ENCODE measurements at places on chromosomes 1 and 21. TPM values are rescaled to one million over a fixed set of nuclear protein-coding genes. Genes with fewer than 3 reads are reported as not detected.
A peak's percentile ranks its signal among the peaks of the same experiment; 100 is the strongest.

Gene HSD11B1
- not detected for total RNA-seq

Gene FLG
- not detected for total RNA-seq

Gene SPRR5
- not detected for total RNA-seq

Gene GSTM5
- not detected for total RNA-seq

Gene TEX38
- not detected for total RNA-seq

Gene SPAG17
- 5.7 TPM for total RNA-seq

- no peak for DNase-seq
Observed at GRCh38 chr1:115744646-115745275, 23.8 kb downstream of the CASQ2 start.

- DNase-seq: no peak
Observed at GRCh38 chr1:209400351-209401220, 182.9 kb upstream of the CAMK1G start.

GRCh38 chr1:239840790-239841189, 250.9 kb upstream of the FMN2 start:
- no peak for DNase-seq

DNA sequence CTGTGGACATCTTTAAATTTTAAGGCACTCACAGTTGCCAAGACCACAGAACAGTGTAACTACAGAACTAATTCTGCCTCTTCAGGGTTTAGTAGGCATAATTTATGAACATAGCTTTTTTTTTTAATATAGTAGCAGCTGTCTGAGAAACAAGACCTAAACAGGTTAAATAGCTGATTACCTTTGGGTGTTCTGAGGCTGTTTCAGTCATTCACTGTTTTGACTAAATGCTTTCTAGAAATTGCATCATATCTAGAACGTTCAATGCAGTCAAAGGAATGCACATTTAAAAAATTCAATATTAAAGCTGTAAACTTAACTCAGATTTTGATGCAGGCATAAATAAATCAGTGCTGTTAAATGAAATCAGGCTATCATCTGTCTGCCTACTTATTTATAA, 101.6 kb downstream of the BRINP3 start:
- no peak for DNase-seq

GRCh38 chr1:109787845-109788601, 24.3 kb upstream of the EPS8L3 start:
- peak; percentile 43 for DNase-seq

- peak; percentile 57 for DNase-seq
Observed at GRCh38 chr1:229121845-229122436, 149.0 kb upstream of the RAB4A start.

- DNase-seq: peak; percentile 77
Observed at GRCh38 chr1:151934048-151934493, 24.8 kb upstream of the THEM4 start.

GRCh38 chr21:41070284-41070683, 97.7 kb upstream of the BACE2 start:
- DNase-seq: no peak

DNA sequence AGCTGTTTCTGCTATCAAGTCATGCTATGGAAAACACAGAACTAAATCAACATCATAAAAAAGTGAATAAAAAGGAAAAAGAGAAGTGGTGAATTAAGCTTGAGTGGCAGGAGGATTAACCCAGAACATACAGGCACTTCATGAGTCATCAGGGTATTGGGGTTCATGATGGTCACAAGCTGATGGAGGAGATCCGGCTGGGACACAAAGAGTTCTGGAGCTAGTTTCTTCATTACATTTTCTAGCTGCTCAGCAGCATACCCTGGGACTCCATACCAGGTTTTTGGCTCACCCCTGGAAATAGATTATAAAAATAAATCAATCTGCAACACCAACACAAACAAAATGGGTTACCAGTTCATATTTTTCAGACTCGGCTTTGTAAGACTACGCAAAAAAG, 42.5 kb upstream of the SYT2 start:
- no peak for DNase-seq

GRCh38 chr1:216237927-216238542, 185.2 kb downstream of the USH2A start:
- no peak for DNase-seq

GRCh38 chr1:87696483-87696882, 367.8 kb downstream of the LMO4 start:
- no peak for DNase-seq

GRCh38 chr1:190579552-190580193, 102.0 kb upstream of the BRINP3 start:
- DNase-seq: no peak

GRCh38 chr1:12204140-12204539, 25.7 kb upstream of the VPS13D start:
- DNase-seq: peak; percentile 65

DNA sequence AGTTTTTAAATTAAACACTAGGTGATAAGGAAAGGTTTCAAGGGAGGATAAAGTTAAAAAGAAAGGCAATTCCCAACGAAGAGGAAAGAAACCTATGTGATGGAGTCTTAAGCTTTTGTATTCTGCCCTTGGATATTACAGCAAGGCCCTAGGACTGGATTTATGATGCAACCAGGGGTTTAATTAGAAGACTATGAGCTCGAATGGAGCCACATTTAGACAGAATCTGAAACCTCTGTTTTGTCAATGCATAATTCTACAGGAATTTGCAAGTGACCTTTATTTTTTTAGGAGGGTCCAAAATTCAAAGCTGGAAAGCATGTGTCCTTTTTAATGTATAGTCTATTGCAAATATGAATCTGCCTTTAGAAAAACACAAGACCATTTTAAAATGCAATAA, 37.9 kb downstream of the TGFB2 start:
- no peak for DNase-seq

GRCh38 chr1:71565262-71565661, 484.4 kb upstream of the ZRANB2 start:
- no peak for DNase-seq

- peak; percentile 86 for DNase-seq
Observed at GRCh38 chr1:246689409-246690008, 34.7 kb upstream of the SCCPDH start.

GRCh38 chr1:94803517-94804441, 16.4 kb upstream of the SLC44A3 start:
- DNase-seq: no peak

- DNase-seq: peak; percentile 58
Observed at GRCh38 chr1:5273280-5274003, 619.0 kb downstream of the AJAP1 start.

GRCh38 chr21:15837645-15838044, 107.9 kb downstream of the USP25 start:
- no peak for DNase-seq

DNA sequence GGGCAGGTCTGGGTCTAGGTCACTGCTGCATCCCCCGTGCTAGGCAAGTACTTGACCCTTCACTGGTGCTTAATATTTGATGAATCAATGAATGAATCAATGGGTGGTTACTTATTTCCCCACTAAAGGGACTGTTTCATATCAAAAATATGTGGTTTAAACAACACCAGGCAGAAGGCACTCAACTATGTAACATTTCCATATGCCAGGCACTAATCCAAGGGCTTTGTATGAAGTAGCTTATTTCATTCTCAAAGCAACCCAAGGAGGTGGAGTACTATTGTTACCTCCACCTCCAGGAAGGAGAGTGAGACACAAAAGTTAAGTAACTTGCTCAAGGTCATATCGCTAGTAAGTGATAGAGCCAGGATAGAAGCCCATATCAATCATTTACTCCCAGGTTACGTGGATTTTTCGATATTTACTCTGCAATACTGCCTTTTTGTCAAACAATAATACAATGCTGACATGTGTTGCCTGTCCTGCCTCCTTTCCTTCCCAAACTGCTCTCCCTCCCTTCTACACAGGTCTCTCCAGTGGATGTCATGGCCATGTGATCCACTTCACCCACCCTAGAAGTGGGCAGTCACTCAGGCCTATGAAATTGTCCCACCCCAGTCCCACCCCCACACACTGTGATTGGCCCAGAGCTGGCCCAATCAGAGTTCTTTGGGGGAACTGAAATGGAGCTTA, 142.8 kb downstream of the ETS2 start:
- DNase-seq: no peak

DNA sequence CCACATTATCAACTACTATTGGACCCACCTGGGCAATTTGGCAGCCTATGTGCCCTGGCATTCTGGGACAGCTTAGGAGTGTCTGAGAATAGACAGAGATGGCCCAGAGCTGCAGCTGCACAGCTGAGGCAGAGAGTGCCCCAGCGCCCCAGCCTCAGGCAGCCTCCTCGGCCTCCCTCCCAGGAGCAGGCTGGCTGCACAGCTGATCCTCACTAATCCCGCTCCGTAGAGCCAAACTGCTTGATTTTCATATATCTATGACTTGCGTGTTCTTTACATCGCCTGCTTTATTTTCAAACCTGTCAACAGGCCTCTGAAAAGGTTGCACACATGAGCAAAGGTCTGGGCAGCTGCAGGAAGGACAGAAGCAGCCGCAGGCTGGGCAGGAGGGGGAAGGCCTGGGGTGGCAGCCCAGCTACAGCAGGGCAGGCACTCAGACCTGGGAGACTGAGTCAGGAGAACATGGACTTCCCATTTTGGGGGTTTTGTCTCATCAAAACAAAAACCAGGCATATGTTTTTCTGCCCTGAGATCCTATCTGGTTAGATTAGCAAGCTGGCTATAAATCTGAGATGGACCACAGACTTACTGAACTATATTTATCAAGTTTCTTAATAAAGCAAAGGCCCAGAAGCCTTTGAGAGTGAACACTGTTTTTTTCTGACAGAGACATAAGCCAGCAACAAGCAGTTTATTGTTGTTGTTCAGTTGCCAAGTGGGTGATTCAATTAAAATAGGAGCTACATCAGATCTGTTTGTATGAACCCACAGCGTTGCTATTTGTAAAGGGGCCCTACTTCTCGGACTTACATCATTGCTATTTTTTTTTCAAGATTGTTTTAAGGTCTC, 301.8 kb upstream of the DUSP10 start:
- DNase-seq: no peak

- peak; percentile 69 for DNase-seq
Observed at GRCh38 chr1:8214501-8215173, 103.3 kb upstream of the SLC45A1 start.

DNA sequence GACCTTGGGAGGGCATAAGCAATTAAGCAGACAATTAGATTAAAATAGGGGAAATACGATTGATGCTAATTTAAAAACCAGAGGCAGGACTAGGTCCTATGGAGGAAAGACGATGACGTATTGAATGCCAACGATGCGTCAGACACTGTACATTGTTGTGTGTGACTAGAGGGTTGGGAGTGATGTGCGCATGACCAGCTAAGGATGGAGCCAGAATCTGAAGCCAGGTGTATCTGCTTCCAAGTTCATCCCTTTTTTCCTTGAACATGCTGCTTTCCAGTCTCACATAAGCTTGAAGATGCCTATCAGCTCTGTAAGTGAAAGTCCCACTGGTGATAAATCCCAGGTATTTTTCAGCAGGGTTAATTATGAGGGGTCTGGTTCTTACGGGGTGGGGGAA, 576.2 kb downstream of the MATN1 start:
- DNase-seq: no peak

All from endodermal cell (in vitro differentiated cells).